ENCODE measurements at places on chromosomes 2 and 18.

DNA sequence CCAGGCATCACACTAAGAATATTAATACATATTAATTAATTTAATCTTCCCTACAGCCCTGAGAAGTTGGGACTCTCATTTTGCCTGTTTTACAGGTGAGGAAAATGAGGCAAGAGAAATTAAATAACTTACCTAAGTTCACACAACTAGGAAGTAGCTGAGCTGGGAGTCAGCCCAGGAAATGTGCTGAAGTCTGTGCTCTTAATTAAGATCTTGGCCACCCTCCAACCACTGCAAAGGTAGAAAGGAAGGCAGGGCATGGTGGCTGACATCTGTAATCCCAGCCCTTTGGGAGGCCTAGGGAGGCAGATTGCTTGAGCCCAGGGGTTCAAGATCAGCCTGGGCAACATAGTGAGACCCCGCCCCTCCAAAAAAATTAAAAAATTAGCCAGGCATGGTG lies 12.9 kb upstream of the MGAT4A start:
- no peak for DNase-seq

GRCh38 chr2:152336119-152336853 lies 1.3 kb downstream of the FMNL2 start:
- no peak for DNase-seq

DNA sequence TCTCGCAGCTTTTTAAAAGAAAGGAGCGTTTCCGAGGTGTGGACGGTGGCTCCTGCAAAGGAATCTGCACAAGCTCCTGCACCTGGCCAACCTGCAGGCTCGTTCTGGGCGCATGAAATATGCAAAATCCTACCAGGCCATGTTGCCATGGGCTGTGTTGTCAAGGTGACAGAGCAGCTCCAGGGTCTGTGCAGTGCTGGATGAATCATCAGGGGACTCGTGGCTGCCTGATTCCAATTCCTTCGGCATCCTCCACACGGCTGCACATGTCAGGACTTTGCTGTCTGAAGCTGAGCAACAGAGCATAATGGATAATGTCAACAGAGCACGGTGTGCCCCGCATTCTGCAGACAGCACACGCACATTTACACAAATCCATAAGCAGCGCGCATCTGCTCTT lies 120.5 kb downstream of the EIPR1 start:
- DNase-seq: no peak

- DNase-seq: no peak
Observed at GRCh38 chr2:71592181-71592711, 138.9 kb downstream of the DYSF start.

GRCh38 chr18:64438178-64438577 lies 289.3 kb upstream of the LINC00305 start:
- no peak for DNase-seq

DNA sequence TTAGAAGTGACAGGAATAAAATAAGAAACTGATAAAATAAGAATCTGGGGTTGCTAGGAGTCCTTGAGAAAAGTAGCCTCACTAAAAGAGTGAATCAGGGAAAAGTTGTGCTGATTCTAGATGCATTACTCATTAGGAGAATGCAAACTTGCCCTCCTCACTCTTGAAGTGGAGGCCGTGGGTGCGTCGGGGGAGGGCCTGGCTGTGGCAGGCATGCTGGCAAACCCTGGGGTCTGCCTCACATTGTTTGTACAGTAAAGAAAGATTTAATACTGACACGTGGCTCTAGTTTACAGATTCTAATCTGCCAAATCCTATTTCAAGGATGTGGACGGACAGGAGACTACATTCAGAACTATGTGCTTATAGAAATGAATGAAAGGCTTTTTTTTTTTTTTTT lies 41.9 kb downstream of the TANC1 start:
- no peak for DNase-seq

DNA sequence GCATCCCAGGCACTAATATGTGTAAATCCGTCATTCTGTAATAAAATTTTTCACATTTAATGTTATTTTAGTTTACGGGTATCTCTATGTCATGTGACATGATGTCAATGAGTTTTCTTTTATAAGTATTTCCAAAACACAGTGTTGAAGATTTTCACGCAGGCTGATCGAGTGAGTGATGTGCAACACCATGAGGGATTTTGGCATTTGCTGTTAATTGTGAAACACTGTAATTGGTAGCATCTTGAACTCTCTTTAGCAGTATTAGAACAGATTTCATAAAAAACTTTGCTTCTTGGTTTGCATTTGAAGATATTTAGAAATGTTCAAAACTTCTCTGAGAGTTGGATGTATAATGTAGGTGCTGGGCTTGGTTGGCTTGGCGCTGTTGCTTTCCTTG lies 35.5 kb downstream of the KCNE4 start:
- DNase-seq: no peak

DNA sequence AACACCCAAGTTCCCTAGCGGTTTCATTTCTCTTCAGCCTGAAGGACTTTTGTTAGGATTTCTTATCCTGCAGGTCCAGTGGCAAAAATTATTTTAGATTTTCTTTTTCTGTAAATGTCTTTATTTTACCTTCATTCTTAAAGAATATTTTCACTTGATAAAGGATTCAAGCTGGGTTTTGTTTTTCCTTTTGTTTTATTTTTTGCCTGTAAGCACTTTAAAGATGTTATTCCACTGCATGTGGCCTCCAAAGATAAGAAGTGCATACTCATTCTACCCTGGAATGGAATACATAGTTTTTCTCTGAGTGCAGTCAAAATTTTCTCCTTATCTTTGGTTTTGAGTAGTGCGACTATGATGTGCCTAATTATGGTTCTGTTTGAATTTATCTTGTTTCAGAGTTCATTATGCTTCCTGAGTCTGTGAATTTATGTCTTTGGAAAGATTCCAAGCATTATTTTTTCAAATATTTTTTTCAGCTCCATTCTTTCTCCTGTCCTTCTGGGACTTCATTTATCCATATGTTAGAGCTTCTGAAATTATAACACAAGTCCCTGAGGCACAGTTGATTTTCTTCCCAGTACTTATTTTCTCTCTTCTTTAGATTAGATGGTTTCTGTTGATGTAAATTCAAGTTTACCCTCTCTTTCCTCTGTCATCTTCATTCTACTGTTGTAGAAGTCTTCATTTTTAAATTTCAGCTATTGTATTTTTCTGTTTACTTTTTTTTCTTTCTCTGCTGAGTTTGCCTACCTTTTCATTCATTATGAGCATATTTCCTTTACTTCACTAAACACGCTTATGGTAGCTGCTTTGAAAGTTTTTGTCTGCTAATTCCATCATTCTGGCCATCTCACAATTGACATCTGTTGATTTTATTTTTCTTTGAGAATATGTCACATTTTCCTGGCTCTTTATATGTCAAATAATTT lies 69.6 kb downstream of the MAPRE2 start:
- no peak for DNase-seq

DNA sequence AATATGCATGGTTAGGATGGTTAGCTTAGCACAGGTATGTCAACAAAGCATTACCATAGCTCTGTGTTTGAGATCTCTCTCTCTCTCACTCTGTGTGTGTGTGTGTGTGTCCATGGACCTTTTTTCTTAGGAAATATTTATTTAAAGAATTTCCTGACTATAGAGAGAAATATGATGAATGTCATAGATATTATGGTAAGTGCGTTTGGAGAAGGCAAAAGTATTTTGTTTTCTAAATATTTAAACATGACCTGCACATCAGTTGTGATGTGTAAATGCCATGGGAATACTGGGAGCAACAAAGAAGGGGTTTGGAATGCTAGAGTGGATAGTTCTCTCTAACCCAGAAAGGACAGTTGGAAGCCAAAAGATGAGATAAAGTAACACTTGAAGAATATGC lies 3.9 kb upstream of the TMEM178A start:
- DNase-seq: no peak

DNA sequence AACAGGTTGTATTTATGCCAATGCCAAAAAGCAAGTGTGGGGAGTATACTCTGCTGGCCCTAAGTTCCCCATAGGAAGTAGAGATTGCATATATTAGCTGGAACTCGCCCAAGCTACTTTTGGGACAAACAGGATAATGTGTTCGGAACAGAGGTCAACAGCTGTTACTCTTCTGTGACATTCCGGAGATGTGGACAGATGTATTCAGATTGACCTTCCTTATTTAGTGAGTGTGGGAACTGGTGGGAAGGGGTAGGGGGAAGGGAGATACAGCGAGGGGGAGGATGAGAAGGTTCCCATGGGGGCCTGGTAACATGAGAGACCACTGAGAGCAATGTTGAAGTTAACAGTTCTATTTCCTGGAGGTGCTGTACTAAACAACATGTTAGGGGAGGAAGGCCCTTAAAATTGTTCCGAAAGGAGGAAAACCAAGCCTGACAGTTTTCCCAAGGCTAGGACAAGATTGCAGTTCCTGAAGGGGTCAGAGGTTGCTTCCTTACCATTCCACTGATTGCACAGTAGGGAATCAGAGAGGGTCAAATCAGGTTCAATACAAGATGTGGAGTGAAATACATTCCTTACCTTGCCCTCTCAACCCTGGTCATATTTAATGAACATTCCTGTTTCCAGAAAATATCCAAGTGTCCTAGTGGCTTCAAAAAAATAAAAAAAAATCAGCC lies 14.3 kb upstream of the CD28 start:
- DNase-seq: no peak

- DNase-seq: no peak
Observed at GRCh38 chr18:62388855-62389760, 64.0 kb downstream of the TNFRSF11A start.

DNA sequence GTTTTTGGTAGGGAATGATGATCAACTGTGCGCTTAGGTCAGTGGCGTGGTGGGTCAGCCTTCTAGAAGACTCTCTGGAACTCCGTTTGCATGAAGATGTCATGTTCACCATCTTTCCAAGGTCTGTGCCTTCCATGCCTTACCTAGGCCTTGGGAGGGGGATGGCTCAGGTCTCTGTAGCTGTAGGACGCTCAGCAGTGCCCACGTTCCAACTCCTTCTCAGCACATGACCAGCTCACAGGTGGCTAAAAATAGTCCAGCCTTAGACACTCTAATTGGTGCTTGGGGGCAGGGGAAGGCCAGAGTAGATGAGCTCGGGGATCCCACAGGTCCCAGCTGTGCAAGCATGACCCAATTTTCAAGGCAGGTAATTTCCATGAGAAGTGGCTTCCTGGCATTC lies 42.3 kb upstream of the TEX51 start:
- no peak for DNase-seq

DNA sequence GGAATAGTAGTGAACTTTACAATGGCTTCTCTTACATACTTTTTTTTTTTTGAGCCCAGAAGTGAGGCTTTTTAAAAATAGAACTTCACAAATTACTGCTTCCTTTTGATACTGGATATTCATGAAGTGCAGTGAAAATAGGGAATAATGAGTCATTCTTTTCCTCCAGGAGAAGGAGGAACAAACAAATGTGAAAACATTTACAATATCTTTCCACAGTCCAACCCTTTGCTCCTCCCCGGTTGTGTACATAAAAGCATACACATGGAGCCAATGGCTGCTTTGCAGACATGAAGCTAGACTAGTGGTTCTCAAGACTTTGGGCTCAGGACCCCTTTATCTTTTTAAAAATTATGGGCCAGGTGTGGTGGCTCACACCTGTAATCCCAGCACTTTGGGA lies 266.9 kb downstream of the GBX2 start:
- DNase-seq: no peak
